Stimulated activated CD4-positive, alpha-beta T cell treated with anti-CD3 and anti-CD28 coated beads, Interleukin-15, amount 100 ng/mL, for 48 hours (primary cell): ENCODE measurements at places on chromosomes 5 and 9.
A peak's percentile ranks its signal among the peaks of the same experiment; 100 is the strongest.

- no peak for DNase-seq
Measured at GRCh38 chr5:9533562-9534364, 12.1 kb downstream of the SEMA5A start.

DNA sequence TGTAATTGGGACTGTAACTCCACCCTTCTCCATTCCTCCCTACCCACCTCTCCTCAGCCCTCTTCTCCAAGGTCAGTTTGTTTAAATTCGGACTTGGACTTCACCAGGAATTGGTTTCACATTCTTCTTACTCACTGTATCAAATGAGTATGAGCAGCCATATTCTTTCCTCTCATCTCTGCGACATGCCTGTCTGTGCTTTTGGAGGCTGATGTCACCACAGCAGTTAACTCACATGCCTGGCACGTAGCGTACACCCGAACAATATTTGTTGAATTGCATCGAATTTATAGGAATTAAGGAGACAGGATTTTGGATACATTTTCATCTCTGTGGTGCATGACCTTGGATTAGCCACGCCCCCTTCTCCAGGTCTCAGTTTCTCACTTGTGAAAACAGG is 291.1 kb downstream of the ASTN2 start:
- DNase-seq, result no peak

DNA sequence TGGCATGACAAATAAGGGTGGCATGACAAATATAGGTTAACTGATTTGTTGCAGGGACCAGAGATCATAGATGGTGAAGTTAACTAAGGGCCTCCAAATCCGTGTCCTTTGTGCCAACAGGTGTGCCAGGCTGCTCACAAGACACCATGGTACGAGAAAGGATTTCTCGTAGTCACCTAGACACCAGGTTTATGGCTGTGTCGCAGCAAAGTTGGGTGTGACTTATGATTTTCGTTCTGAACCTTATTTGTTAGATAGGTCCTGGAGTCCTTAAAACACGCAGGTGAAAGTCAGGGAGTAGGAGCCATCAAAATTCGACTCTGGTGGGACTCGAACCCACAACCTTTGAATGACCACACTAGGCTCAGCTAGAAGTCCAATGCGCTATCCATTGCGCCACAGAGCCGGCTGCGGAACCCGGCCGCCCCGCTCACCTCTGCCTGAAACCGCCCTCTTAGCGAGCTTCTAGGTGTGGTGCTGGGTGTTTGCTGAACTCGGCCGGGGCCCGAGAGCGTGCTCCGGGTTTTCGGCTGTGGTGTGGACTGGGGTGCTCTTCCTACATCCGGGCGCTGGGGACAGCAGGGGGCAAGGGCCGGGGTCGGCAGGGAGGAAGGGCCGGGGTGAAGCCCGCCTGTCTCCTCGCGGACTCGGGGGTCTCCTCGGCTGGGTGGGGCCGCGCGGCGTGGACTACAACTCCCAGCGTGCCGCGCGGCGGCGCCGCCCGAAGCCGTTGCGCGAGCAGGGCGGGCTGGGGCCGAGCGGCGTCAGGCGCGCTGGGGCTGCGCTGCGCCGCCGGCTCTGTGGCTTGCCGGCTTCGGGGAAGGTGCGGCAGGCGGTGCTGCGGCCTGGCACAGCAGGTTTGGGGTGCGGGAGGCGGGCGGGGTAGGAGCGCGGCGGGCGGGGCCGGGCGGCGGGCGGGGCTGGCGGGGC is at the start of gene SLC27A4:
Gene SLC27A4 (plus strand): TSS at position 767 of the 930 bp plus-strand sequence. CDS start 2,606 bp downstream, outside the sequence.
- peak; percentile 69 for DNase-seq

DNA sequence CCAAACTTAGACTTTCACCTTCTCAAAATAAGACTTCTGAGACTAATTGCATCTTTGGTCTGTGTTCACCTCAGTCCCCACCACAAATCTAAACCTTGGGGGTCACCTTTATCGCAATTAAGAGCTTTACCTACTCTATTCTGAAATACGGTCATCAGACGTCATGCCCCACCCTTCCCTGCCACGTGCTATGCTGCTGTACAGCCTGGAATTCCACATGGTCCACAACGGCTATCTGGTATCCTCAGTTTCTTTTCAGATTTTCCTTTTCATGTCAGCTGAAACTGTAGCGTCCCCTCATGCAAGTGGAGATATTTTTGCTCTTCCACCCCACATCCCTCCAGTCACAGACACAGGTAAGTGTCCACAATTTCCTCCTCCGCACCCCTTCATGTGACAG is 511.1 kb downstream of the DIRAS2 start:
- DNase-seq, result no peak

- no peak for DNase-seq
Measured at GRCh38 chr5:1280177-1281037, 14.5 kb downstream of the TERT start.

DNA sequence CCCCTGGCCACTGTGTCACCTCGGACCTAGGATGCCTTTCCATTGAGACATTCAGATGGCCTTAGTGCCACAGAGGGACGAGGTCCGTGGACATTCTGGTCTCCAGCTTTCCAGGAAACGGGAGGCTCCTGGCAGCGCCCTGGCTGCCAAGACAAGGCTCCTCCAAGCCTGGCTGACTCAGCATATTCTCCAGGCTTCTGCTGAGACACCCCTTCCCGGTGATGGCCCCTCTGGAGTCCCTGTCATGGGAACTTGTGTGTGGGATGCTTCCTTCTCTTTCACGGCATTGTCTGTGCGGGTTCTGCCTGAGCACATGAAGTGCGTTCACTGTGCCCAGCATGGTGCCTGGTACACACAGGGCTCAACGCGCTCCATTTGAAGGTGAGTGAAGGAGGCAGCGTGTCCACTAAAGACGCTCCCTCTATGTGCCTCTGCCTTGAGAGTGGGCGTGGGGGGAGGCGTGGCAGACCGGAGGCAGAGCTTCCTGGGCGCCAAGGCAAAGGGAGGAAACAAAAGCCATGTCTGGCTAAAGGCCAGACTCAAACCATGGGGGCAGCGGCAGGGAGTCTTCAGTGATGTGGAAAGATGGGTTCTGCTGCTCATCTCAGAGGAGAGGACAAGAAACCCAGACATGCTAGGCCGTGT is 46.4 kb upstream of the PRRC2B start:
- DNase-seq, result no peak

GRCh38 chr5:171535162-171535561 is 115.7 kb downstream of the FGF18 start:
- no peak for DNase-seq

DNA sequence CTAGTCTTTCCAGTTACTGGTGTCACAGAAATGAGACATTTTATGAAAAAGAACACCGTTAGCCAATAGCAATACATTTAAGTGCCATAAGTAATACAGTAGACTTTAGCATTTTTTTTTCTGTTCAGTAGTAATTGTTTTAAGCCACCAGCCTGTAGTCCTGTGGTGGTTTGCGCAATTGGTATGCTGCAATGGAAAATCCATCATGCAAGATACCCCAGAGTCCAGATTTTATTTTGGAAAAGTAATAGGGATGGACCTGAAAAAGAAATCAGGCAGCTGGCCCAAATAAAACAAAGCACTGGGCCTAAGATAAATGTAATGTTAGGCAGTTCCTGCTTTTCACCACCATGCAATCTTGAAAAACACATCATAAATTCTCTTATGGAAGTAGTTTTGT is 94.6 kb upstream of the RASGRF2 start:
- no peak for DNase-seq

DNA sequence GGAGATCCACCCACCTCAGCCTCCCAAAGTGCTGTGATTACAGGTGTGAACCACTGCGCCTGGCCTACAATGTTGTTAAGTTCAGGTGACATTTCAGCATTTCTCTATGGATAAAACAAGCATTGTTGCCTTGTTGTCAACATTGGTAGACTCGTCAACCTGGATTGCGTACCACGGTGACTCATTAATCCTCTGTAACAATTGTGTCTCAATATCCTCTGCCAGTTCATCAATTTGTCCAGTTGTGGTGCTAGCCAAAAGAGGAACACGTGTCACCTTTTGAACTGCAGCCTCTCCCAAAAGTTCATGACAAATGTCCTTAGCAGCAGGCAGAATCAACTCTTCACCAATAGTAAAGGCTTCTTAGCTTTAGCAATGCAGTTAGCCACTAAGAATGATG is 46.3 kb upstream of the LARP1 start:
- DNase-seq, result no peak

DNA sequence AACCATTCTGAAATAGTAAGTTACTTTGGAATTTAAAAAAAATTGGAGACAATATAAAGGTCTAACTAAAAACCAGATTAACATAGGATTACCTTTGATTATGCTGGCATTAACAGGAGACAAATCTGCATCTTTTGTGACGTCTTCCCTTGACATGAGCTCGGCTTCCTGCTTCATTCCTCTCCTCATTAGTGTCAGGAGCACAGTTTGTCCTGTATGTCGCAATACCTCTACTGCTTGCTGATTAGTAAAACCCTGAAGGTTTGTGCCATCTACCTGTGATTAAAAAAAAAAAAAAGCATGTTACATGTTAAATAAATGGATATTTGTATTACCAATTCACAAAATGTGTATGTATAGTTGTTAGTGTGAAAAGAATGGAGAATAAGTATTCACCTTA is 73.7 kb downstream of the MPDZ start:
- no peak for DNase-seq

- DNase-seq, result no peak
Measured at GRCh38 chr9:101126556-101126955, 98.0 kb downstream of the PLPPR1 start.

GRCh38 chr9:76576344-76576743 is 117.4 kb downstream of the GCNT1 start:
- peak; percentile 58 for DNase-seq

GRCh38 chr5:113047733-113048652 is 71.4 kb downstream of the DCP2 start:
- no peak for DNase-seq

GRCh38 chr5:164053123-164053522 is 547.7 kb downstream of the MAT2B start:
- DNase-seq, result no peak

GRCh38 chr5:128243958-128244582 is 160.5 kb downstream of the SLC12A2 start:
- DNase-seq, result no peak

- no peak for DNase-seq
Measured at GRCh38 chr5:157558681-157559080, 16.9 kb downstream of the ADAM19 start.
